Stimulated activated CD4-positive, alpha-beta T cell treated with anti-CD3 and anti-CD28 coated beads, Interleukin-1b, Interleukin-23, amount 100 ng/mL, for 48 hours (primary cell): ENCODE measurements at places on chromosomes 1 and 21.

GRCh38 chr1:6790146-6790545 lies 4.9 kb downstream of the CAMTA1 start:
- no peak for DNase-seq

- no peak for DNase-seq
Measured at GRCh38 chr1:50644447-50645105, 221.3 kb upstream of the DMRTA2 start.

- DNase-seq = no peak
Measured at GRCh38 chr1:212655668-212656440, 43.8 kb downstream of the BATF3 start.

- no peak for DNase-seq
Measured at GRCh38 chr1:234912548-234913277, 215.9 kb downstream of the TOMM20 start.

DNA sequence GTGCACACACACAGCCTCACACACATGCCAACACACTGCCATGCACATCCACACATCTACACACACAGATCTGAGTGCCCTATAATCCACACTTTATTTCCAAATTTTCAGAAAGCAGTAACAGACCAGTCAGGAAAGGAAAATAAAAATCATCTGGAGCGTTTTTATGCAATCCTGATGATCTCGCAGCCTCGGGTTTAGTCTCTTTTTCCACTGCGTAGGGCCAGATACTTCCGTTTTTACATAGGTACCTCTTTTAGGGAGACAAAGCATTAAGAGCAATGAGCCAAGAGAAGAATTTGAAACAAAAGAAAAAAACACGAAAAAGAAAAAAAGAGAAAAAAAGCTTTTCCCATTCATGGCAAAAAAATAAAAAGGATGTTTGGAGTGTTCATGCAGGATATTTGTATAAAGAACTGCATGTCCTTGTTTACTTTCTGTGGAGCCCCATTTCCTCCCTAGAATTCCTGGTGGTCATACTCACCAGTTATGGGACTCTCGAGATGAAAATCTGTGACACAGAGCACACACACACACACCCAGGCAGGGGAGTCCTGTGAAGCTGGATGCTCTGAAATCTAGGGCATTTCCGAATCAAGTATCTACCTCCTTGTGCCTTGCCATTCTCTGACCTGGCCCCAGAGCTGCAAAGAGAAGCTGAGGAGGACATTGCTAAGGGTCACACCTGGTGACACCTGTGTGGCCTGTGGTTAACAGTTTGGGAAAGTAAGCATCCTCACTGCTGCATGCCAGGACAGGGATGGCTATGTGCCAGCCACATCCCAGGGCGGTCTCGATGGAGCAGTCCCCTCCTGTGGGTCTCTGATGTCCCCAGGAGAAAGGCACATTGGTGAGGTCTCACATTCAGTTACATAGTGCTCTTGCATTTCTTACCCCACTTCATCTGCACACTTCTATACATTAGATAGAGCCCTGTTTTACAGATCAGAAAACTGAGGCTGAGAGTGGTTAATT lies 83.6 kb downstream of the RUNX1 start:
- DNase-seq = no peak

GRCh38 chr1:161219078-161219892 lies 4.1 kb downstream of the APOA2 start:
- DNase-seq = no peak

- DNase-seq = peak; percentile 58
Measured at GRCh38 chr1:47432071-47433036, 5.5 kb upstream of the FOXD2 start.
